ENCODE measurements at places on chromosomes 12 and 14.

- no peak for DNase-seq
Measured at GRCh38 chr12:26971963-26972362, 33.7 kb downstream of the FGFR1OP2 start.

DNA sequence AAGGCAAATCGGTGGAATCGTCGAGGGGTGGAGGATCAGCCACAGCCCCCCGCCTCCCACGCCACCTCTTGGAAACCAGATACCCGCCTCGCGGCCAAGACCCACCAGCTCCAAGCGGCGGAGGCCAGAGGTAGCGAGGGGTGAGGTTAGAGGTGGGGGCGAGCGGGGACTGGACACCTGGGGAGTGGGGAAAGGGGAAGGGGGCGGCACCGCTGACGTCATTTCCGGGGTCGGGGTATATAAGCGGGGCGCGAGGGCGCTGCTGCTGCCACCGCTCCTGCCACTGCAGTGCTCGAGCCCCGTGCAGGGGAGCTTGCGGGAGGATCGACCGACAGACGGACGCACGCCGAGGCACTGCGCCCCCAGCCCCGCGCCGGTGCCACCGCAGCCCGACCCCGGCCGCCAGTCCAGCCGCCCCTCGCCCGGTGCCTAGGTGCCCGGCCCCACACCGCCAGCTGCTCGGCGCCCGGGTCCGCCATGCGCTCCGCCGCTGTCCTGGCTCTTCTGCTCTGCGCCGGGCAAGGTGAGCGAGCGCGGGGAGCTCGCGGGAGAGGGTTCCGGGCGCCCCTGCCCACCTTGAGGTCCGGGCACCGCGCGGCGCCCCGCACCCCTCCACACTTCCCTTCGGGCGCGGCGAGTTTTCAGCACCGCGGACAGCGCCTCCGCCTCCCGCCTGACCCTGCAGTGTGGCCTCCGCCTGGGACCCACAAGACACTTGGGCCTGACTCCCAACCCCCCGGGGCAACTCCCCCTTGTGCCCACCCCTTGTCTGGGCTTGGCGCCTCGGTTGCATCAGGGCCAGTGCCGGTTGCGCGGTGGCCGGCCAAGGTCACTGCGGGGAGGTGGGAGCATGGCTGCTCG, at the start of gene CHGA:
TSS of gene CHGA (plus strand) at position 268 of the 861 bp plus-strand sequence. CDS start at position 478, 210 bp downstream.
- DNase-seq, result no peak

DNA sequence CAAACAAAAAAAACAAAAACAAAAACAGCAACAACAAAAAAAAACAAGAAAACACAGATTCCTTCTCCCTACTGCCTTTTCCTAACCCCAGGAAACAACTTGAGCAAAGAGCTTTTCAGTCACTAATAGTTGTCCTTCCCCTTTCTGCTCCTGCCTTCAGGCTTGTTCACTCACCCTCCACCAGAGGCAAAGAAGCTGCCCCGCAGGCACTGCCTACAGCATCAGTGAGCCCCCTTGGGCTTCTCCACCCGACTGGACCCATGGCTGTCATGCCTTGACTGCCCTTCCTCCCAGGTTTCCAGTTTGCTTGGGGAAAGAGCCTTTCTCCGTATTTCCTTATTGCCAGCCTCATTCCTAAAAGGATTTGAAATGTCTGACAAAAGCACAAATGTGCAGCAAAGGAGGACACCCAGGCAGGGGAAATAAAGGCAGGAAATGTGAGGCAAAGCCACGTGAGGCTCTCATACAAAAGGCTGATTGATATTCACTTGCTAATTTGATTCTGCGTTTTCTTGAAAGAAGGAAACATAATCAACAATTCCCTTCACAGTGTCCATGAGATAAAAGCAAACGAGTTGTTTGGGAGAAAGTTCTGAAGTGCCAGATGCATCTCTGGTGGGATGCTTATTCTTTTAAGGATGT, 85.7 kb downstream of the GPATCH2L start:
- DNase-seq, result no peak

- peak; percentile 8 for DNase-seq
Measured at GRCh38 chr12:15209782-15210181, 11.4 kb downstream of the RERG start.

- DNase-seq, result no peak
Measured at GRCh38 chr14:81344481-81345160, 55.5 kb downstream of the STON2 start.

- DNase-seq, result no peak
Measured at GRCh38 chr12:74647256-74647655, 109.6 kb downstream of the ATXN7L3B start.

- no peak for DNase-seq
Measured at GRCh38 chr12:52691076-52691840, 11.1 kb upstream of the KRT1 start.
